ENCODE measurements at places on chromosomes 4 and X.

GRCh38 chrX:44314259-44314734 is 29.2 kb downstream of the EFHC2 start:
- no peak for DNase-seq

GRCh38 chrX:17266136-17266535 is 108.9 kb upstream of the NHS start:
- DNase-seq: no peak

- DNase-seq: no peak
Observed at GRCh38 chr4:24364852-24365251, 219.5 kb downstream of the DHX15 start.

DNA sequence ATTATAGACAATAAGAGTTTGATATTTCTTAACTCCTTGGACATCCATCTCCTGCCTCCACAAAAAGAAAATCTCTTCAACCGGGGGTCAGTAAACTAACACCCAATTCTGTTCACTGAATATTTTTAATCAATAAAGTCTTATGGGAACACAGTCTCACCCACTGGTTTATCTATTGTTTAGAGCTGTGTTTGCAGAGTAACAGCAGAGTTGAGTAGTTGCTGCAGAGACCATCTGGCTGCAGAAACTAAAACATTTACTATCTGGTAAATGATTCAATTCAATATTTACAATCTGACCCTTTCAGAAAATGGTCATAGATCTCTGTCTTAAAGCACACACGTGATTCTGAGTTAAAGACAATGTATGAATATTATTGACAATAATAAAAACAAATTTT is 94.0 kb downstream of the TMA16 start:
- DNase-seq: no peak

DNA sequence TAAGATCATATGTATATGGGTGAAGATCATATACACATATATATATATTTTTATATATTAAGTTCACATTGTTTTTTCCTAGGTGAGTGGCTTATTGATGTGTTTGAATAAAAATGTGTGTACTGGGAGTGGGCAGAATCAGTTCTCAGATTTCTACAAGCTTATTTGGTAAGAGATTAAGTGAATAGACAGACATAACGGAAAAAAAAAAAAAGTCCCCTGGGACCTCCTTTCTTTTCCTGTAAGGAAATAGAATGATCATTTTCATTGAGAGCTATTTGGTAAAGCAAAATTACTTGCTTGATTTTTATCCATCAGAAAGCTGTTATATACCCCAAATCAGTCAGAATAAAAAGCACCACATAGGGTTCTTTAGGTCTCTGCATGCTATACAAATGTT is 597.7 kb downstream of the PCDH18 start:
- DNase-seq: no peak

GRCh38 chr4:91147067-91147466 is 1019.9 kb downstream of the CCSER1 start:
- DNase-seq: no peak

DNA sequence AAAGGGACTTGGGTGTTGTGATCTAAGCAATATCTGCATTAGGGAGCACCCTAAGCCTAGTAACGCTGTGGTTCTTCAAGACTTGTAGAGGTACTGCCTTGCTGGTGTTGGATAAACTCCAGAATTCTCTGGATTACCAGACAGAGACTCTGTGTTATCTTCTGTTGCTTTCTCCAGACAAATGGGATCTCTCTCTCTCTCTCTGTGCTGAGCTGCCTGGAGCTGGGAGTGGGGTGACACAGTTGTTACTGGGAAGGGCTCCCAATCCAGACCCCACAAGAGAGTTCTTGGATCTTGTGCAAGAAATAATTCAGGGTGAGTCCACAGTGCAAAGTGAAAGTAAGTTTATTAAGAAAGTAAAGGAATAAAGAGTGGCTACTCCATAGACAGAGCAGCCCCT is 48.8 kb downstream of the MCUB start:
- DNase-seq: no peak

DNA sequence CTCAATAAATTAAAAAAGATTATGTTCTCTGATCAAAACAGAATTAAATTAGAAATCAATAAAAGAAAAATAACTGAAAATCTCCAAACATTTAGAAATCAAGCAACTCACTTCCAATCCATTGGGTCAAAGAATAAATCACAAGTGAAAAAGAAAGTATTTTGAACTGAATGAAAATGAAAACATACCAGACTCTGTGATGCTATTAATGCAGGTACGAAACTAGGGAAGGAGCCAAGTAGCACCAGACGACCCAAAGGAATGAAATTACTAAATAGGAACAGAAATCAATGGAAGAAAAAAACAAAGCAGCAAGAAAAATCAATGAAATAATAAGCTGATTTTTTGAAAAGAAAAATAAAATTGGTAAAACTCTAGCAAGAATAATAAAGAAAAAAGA is 15.4 kb downstream of the CCDC110 start:
- no peak for DNase-seq

All from HFF-Myc (cell line).